ENCODE measurements at places on chromosomes 12 and 14.
A peak's percentile ranks its signal among the peaks of the same experiment; 100 is the strongest.

DNA sequence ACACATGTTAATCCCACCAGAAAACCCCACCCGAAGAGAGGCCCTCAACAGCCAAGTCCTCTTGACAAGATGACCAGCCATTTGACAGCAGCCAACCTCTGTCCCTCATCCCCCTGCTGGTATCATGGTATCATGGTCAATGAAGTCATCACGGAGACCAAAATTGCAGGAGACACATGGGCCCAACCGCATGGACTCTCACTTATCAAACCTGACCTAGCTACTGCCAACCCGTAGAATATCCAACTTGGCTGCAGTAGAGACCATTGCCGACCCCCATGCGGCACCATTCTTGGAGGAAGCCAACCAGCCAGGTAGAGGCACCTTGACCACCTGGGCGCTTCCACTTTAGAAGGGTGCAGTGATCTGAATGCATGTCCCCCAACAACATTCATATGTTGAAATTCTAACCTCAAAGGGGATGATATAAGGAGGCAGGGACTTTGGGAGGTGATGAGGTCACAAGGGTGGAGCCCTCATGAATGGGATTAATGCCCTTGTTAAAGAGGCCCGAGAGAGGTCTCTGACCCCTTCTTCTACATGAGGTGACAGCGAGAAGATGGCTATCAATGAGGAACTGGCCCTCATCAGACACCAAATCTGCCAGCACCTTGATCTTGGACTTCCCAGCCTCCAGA lies 33.3 kb downstream of the DIO3 start:
- no peak for DNase-seq

DNA sequence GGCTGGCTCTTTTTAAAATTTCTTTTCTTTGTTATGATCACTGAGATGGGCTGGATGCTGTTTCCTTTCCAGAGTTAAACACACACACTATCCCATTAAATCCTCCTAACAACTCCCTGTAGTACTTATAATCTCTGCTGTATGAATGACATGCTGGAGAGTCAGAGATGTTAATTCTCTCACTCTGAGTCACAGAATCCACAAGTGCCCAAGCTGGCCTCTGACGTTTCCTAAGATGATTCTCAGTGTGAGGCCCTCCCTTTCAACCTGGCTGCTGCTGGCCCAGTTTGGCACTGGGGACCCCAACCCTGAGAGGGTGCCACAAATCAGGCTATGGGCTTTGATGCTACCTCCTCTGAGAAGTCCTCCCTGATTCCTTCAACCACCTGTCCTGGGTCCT lies 5.4 kb downstream of the NOS1 start:
- no peak for DNase-seq

GRCh38 chr14:36505181-36505815 lies 14.7 kb downstream of the NKX2-1 start:
- peak; percentile 60 for DNase-seq

- no peak for DNase-seq
Observed at GRCh38 chr12:58346032-58346632, 404.8 kb downstream of the ATP23 start.

DNA sequence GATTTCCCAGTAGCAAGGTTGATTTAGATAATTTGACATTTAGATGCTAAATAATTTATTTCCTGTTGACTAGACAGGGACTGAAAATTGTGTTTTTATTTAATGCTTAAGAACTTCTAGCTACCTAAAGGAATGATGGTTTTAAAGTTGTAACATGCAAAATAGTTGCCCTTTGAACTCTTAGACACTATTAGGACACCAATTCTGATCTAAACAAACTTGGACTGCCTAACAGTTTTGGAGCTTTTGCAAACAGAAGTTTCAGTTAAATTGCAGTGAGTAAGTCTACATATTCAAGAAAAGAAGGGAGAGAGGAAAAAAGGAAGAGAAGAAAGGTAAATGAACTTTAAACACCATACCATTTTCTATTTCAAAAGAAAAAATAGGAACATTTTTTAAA lies 189.3 kb upstream of the GARIN2 start:
- DNase-seq, result no peak

GRCh38 chr12:124780336-124780735 lies 83.3 kb downstream of the SCARB1 start:
- no peak for DNase-seq

DNA sequence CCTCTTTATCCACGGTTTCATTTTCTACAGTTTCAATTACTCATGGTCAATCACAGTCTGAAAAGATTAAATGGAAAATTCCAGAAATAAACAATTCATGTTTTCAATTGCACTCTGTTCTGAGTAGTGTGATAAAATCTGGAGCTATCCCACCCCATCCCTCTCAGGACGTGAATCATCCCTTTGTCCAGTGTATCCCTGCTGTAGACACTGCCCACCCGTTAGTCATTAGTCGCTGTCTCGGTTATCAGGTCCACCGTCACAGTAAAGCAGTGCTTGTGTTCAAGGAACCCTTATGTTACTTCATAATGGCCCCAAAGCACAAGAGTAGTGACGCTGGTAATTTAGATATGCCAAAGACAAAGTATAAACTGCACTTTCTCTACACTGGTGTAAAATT lies 141.0 kb upstream of the LMNTD1 start:
- no peak for DNase-seq

DNA sequence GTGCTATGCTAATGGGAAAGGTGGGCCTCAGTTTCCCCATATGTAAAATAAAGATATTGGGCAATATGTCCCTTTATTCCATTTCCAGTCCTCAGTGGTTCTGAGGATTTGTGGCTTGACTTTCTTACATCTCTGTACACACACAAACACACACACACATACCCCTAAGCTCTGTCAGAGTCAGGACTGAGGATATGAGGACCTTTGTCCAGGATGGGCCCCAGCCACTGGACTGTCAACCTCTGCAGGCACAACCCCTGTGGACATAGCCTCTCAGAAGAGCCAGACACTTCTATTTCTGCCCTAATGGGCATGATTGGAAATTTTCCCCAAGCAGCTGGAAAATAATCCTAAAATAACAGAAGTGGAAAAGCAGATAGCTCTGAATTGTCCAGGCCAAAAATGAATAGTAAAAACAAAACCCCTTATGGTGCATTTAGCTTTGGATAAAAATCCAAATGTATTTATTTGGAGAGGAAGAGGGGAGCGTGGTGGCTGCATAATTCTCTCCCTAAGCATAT lies 50.2 kb downstream of the RIN3 start:
- no peak for DNase-seq

- DNase-seq, result peak; percentile 84
Observed at GRCh38 chr12:27383429-27384260, 51.0 kb downstream of the BMAL2 start.

DNA sequence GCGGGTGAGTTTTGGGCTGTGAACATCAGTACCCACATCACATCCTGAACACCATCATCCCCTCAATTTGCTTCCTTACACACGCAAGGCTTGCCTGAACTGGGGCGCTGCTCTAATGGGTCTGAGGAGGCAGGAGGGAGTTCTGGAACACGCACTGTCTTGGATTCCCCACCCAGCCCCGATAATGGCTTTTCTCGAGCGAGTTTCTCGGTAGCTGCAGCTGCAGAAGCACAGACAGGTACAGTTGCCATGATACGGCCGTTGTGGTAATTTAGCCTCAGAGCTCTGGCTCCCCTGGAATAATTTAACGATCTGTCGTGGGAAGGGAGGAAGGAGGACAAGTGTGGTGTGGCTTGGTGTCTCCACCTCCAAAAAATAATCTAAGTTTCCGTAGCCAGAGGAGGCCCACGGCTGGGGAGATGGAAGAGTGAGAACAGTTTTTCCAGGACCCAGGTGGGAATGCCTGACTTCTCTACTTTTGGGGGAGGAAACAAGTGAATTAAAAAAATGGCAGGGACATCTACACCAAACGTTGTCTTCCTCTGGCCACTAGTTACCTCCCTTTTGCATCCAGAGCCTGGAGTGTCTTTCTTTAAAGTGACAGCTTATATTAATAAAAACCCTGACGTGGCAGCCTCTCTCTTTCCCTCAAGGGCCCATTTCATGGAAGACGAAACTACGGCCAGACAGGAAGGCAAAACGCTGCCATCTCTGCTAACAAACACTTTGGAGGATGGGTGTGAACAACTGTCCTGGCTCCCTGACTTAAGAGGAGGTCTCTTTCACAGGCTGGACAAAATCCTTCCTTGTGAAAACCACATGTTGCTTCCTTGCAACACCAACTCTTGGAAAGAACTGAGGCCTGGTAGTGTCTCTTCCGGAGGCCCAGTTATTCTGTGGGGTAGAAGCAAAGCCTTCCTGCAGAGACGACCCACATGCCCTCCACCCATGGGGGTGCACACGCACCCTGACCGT lies 84.8 kb downstream of the RBM19 start:
- DNase-seq, result no peak

DNA sequence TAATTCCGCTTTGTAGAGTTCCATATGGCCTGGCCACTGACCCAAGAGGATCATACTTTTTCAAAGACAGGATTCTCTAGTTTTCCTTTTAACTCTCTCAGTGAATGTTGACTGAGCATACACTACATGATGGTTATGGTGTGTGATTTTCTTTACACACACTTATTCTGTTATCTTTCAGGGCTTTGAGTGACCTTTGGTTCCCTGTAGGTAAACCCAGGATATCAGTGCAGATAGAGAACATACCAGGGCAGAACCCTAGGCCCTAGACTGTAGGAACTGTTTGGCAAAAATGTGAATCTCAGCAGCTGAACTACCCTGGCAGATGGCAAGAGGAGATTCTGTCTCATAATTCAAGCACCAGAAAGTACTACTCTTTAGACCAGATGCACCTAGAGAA lies 159.6 kb downstream of the KCNA5 start:
- no peak for DNase-seq
